T-helper 2 cell treated with Interferon-gamma antibody and Interleukin-4, amounts not matched to agents 5 μg/mL and 100 μg/mL, for 36 hours (primary cell): ENCODE measurements at places on chromosomes 13 and 19.
A peak's percentile ranks its signal among the peaks of the same experiment; 100 is the strongest.

DNA sequence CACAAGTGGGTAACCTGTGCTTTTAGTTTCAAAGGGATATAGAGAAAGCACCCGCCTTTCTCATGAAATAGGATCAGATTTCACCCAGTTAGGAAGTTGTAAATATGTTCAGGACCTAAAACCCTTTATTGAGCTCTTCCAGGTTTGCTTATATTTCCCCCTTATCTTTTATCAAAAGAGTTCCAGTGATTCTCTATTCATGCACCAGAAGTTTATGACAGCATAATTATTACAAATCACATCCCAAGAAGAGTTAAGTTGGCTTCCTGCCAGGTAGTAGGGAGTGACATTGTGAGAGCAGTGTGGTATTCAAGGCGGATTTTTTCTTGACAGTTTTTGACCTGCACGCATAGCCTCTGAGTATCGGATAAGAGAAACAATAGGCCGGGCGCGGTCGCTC, 190.3 kb downstream of the STK24 start:
- no peak for DNase-seq

DNA sequence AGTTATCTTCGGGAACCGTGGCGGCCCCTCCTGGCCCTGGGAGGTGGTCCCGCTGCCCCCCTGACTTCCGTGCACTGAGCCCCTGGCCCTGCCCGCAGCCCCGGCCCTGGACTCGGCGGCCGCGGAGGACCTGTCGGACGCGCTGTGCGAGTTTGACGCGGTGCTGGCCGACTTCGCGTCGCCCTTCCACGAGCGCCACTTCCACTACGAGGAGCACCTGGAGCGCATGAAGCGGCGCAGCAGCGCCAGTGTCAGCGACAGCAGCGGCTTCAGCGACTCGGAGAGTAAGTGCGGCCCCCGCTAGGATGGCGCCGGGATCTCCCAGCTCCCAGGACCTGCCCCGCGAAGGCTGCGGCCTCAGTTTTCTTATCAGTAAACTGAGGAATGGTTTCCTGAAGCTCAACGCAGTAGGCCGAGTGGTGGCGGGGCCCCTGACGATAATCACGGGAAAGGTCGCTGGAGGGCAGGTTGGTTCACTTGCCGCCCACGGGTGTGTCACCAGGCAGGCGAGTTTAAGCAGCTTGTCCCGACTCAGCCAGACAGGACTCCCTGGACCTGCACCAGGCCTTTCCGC, 924 bp downstream of the RGCC start:
- peak; percentile 67 for DNase-seq

- no peak for DNase-seq
Measured at GRCh38 chr19:32662186-32662585, 12.8 kb downstream of the ANKRD27 start.

- DNase-seq = no peak
Measured at GRCh38 chr19:6041071-6041470, 63.1 kb upstream of the RANBP3 start.

GRCh38 chr13:27627380-27627779, 5.7 kb downstream of the POLR1D start:
- no peak for DNase-seq

DNA sequence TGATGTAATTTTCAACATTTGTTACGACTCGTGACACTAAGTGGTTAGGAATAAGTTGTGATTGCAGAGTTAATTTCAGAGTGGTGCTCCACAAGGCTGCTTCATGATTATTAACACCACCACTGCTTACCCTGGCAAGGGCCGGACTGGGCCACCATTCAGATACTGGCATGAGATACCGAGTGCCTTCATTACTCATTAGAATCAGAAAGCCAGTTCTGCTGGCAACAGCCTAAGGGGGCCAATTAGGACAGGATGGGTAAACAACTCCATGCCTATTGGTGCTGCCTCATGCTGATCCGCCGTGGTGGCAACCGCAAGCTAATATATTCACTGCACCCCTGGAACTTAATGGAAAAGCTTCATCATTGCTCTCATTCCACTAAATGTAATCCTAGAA, 575.1 kb downstream of the EFNB2 start:
- DNase-seq = no peak

DNA sequence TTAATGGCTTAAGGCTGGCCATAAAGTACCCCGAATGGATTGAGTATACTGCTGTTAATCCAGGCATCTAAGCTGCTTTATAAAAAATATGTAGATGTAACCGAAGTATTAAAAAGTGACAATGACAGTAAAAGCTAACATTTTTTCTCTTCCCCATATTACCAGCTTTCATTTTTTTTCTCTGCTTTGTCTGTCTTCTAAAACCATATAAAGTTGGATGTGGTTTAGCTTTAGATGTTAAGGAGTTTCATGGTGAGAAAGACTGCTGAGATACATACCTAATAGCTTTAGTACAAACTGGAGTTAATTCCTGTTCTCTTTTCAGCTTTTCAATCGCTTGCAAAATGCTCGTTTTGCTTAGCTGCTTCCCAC, 838 bp downstream of the AKAP11 start:
- no peak for DNase-seq

DNA sequence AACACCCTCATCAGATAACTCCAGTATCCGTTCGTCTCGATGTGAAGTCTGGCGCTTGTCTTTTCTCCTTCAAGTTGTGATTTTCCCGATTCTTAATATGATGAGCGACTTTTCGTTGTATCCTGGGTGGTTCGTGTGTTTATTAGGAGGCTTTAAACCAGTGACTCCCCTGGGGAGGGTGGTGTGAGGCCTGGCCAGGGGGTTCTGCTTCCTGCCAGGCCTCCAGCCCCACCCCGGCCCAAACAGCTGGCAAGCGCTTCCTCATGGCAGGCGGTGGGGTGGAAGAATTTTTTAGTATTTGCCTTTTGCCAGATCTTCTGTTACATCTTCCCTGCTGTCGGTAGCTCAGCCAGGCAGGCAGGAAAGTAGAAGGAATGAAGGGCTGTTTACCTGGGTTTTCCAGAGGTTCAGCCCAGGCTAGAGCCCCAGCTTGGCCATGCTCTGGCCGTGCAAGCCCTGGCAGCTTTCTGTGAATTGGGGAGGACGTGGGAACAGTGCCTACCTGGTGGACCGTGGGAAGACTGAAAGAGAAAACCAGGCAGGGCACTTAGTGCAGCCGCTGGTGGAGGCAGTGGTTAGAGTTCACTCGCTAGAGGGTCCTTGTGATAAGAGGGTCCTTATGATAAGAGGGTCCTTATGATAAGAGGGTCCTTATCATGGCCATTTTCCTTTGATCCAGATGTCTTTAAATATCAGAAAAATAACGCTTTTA, 37.7 kb upstream of the DCUN1D2 start:
- no peak for DNase-seq

DNA sequence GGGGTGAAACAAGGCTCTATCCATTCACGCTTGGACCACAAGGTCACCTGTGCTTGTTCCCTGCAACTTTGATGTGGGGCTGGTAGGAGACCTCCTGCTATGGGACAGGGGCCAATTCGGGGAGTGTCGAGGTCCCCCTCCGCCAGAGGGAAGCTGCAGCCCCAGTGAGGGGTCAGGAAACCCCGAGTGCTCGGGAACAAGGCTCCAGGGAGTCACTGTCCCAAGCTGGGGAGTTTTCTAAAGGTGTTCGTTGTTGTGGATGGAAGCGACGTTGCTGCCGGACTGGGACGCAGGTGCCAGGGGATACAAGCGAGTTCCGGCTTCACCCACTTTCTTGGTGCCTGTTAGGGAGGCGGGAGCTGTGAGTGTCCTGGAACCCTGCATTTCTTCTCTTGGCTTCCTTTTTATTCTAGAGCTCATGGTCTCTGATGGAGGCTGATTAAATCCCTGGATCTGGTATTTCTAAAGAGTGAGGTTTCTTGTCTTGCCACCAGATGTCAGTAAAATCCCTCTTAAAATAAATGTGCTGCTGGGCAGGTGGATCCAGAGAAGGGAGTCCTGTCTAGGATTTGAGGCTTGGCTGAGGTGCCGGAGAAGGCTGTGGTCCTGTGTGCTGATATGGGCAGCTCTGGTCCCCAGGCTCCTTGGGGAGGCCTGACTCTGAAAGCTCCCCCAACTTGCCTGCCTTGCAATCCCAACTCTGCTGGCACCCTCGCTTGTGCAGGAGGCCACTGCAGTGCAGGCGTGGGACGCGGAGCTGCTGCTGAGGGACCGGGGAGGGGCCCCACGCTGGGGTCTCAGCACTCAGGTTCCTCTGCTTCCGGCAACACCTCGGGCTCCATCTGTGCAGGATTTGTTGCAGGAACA, 153.9 kb downstream of the TEX29 start:
- no peak for DNase-seq

DNA sequence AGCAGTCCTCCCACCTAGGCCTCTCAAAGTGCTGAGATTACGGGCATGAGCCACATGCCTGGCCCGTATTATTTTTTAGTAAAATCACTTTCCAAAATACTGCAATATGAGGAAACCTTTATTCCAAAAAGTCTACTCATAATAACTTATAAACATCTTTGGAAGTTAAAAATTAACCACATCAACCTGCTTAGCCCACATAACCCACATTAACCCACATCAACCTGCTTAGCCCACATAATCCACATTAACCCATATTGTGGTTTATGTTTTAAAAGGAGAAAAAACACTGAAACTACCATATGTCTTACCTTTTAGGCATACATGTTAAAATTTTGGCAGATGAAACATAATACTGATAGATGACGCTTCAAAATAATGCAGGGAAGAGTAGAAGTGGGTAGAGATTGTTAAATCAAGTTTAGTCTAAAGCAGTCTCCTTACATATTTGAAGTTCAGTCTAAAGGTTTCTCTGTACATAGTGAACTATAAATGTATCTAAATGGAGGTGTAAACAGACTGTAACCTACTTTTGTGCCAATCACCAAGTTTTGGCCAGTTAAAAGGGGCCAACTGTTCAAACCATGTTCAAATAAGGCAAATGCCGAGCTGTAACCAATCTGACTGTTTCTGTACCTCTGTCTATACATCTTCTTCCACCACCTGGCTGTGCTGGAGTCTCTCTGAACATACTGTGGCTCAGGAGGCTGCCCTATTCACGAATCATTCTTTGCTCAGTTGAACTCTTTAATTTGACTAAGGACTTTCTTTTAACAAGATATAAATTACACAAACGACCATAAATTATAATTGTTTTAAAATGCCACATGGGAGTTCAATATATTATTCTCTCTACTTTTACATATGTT, 14.5 kb downstream of the KPNA3 start:
- no peak for DNase-seq

- no peak for DNase-seq
Measured at GRCh38 chr19:49949742-49950589, 11.0 kb downstream of the SIGLEC11 start.

DNA sequence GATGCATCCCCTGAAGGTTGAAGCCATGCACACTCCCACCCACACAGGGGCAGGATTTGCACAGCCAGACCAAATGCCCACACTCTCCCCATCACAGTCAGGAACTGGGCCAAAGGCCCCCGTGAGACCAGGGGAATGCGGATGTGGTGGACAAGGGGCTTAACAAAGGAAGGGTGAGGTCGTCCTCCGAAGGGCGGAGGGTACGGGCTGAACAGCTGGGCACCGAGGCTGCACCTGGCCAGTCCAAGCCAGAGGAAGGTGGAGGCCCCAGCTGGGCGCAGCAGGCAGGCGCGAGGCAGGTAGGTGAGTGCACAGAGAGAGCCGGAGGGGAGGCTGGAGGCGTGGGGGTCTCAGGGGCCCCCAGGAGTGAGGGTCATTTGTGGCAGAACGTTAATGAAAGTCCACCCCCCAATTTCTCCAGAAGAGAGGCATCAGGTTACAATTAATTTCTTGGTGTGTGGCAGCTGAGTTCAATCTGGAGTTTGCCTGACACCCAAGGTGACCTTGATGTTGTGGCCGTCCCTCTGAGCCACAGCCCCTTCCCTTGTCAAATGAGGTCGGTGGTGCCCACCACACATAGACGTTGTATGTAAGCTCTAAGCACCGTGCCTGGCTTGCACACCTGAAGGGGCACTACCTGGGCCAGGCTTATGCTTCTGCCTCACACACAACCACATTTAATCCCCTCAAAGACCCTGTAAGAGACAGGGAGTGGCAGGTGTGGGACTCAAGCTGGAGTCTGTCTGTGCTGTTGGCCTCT, 2.9 kb downstream of the KLK15 start:
- no peak for DNase-seq

- no peak for DNase-seq
Measured at GRCh38 chr13:103965506-103966243, 899.5 kb upstream of the SLC10A2 start.

- DNase-seq = no peak
Measured at GRCh38 chr19:15248648-15249527, 16.6 kb upstream of the EPHX3 start.
